ENCODE measurements at places on chromosomes 1 and 21.

- no peak for DNase-seq
These were observed 26.7 kb downstream of the PODN start for GRCh38 chr1:53088616-53089300.

- peak; percentile 69 for DNase-seq
These were observed 46.0 kb upstream of the MACF1 start for GRCh38 chr1:39158327-39159086.

DNA sequence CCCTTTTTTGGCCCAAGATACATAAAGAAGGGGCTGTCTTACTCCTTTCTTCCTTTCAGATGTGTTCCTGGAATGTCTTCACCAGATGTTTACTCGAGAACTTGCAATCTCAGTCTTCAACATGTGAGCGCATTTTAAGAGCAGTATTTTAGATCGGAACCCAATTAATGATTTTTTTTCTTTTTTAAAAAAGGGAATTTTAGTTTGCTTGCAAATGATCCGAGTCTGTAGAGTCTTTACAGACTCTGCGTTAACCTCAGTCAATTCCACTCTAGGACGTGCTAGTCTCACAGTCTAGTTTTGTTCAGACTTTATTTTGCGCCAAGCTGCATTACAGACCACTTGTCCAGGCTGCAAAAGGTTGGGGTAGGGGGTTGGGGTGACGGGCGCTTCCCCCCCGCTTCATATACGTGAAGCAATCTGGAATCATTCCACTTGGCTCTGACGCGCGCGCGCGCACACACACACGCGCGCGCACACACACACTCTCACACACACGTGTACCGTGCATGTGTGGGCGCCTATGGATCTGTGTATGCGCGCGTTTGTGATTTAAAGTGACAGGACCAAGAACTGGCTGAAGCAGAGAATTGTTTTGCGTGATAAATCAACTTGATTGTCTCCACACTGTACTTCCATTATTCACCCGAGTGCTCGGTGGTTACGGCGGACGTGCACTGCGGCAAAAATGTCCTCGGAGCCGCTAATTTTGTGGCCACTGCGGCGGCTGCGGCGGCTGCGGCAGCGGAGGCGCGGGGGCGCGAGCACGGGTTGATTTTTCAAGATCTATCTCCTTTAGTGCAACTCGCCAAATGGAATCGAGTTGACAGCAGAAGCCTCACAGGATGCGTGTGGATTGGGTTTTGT lies 25.6 kb upstream of the NFIA start:
- peak; percentile 52 for DNase-seq

DNA sequence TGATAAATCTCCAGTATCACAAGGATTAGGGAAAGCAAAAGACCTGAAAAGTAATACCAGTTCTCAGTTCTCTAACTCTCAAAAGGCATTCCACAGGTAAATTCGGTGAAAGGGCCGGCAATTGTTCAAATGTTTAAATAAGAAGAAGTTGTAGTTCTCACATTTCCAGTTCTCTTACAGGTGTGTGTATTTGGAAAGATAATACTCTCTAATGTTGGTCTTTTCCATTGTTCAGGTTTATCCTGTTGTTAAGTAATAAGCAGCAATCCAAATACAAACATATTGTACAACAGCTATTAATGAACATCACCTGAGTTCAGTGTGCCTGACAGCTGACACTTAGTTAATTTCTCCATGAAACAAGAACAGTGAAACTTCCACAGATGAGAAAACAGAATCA lies 13.2 kb upstream of the PRKAB2 start:
- no peak for DNase-seq

DNA sequence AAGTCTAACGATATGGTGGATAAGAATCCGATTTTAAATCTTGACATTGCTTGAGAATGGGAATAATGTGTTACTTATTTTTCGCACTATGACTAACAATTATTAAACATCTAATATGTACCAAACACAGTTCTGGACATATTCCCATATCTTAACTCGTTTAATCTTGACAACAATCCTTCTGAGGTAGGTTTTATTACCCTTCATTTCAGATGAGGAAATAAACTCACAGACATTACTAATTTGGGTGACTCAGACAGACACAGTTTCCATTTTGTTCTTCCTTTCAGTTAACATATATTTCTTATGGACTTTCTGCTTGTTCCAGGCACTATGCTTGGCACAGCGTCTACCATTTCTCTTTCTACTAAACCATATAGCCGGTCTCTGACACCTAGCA lies 244.8 kb downstream of the SMYD3 start:
- no peak for DNase-seq

- DNase-seq, result no peak
These were observed 13.3 kb downstream of the DISP3 start for GRCh38 chr1:11492235-11492634.

GRCh38 chr1:4048076-4048475 lies 148.0 kb upstream of the C1orf174 start:
- no peak for DNase-seq

- no peak for DNase-seq
These were observed 48.3 kb upstream of the CAPZB start for GRCh38 chr1:19533626-19534025.
